ENCODE measurements at places on chromosomes 16 and 17. TPM values are rescaled to one million over a fixed set of nuclear protein-coding genes. Genes with fewer than 3 reads are reported as not detected.

DNA sequence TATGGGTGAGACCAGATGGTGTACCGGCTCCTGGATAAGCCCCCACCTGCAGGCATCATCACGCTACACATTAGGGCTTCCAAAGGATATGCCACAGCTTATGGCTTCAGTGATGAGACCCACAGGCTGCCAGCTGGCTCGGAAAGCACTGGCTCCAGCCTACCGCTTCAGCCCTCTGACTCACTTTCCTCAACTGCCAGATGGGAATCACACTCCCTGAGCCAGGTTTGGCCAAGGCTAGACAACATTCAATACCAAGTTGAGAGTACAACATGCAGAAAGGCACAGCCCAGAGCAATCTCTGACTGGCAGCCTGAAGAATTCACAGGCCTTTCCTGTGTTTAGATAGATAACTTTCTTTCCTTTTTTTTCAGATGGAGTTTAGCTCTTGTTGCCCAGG, 10.3 kb downstream of the CENPV start:
- H3K4me1 ChIP-seq = no peaks in the 10 kb centered on the region
- no peak for DNase-seq
- no peak overlapping the region for H3K4me3 ChIP-seq
- H3K36me3 ChIP-seq = peaks cover 20% of the 10 kb centered on the region

- no peak overlapping the region for H3K4me3 ChIP-seq
- peaks cover 16% of the 10 kb centered on the region for H3K36me3 ChIP-seq
- H3K27ac ChIP-seq = peak overlapping the region; percentile 9
- peaks cover 59% of the 10 kb centered on the region for H3K4me1 ChIP-seq
- no peak for DNase-seq
These were observed 3.5 kb downstream of the CLTC start for GRCh38 chr17:59623151-59623550.

GRCh38 chr17:30824002-30824355, 513 bp downstream of the CRLF3 start:
- H3K27me3 ChIP-seq = no peaks in the 10 kb centered on the region
- H3K4me1 ChIP-seq = peaks cover 45% of the 10 kb centered on the region
- H3K4me3 ChIP-seq = peak overlapping the region; percentile 85

GRCh38 chr16:53041320-53042051, 11.2 kb downstream of the CHD9NB start:
- H3K36me3 ChIP-seq = no peaks in the 10 kb centered on the region
- peaks cover 3% of the 10 kb centered on the region for H3K27me3 ChIP-seq
- no peak overlapping the region for H3K4me3 ChIP-seq
- no peak overlapping the region for H3K27ac ChIP-seq
- DNase-seq = no peak
- H3K4me1 ChIP-seq = peaks cover 3% of the 10 kb centered on the region

DNA sequence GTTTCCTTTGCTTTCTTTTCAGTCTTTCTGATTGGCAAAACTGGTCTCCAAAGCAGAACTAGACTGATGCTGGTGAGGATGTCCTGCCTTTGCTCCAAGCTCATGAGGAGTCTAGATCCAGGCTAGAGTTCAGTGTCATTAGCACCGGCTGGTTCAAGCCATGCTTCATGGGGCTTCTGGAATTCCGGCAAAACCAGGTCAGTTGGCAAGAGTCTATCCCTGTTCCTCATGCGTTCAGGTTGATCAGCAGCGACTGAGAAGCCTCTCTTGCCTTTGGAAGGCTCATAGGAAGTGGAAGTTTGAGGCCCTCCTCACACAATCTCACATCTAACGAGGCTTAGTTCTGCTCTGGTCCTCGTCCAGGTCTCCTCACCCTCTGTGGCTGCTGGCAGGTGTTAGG, 194.3 kb downstream of the HS3ST3A1 start:
- H3K27ac ChIP-seq = no peak overlapping the region
- H3K36me3 ChIP-seq = no peaks in the 10 kb centered on the region
- peaks cover 5% of the 10 kb centered on the region for H3K27me3 ChIP-seq

- no peaks in the 10 kb centered on the region for H3K4me1 ChIP-seq
- H3K36me3 ChIP-seq = no peaks in the 10 kb centered on the region
- no peak for DNase-seq
- H3K4me3 ChIP-seq = no peak overlapping the region
- peaks cover 10% of the 10 kb centered on the region for H3K27me3 ChIP-seq
- H3K27ac ChIP-seq = no peak overlapping the region
These were observed 194.4 kb downstream of the SALL1 start for GRCh38 chr16:50956637-50957036.

- no peak overlapping the region for H3K27ac ChIP-seq
- no peaks in the 10 kb centered on the region for H3K27me3 ChIP-seq
- no peaks in the 10 kb centered on the region for H3K36me3 ChIP-seq
- H3K4me3 ChIP-seq = no peak overlapping the region
These were observed 35.1 kb upstream of the KSR1 start for GRCh38 chr17:27421111-27421510.

GRCh38 chr17:59521465-59522126, 43.8 kb upstream of the DHX40 start:
- H3K4me3 ChIP-seq = no peak overlapping the region
- H3K4me1 ChIP-seq = peaks cover 4% of the 10 kb centered on the region
- H3K27me3 ChIP-seq = peaks cover 2% of the 10 kb centered on the region

The CEP295NL gene
- not detected for total RNA-seq

The CCL17 gene
- total RNA-seq = not detected

DNA sequence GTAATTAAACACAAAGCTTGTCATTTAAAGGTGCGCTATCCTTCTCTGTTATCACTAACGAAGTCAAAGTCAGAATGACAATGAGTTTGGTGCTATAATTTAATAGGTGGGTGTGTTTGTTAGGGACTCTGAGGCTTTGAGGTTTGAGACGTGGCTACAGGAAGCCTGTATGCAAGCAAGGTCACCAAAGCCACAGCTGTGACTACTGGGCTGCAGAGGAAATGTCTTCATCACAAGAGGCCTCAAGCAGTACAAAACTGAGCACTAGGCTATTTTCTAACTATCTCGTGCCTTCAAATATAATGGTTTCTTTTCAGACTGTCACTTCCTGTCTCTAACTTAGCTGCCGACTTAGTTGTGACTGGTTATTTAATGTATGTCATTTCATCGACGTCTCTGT, 141.2 kb downstream of the AATF start:
- no peaks in the 10 kb centered on the region for H3K27me3 ChIP-seq
- peaks cover 32% of the 10 kb centered on the region for H3K4me1 ChIP-seq
- peak overlapping the region; percentile 65 for H3K27ac ChIP-seq
- peak; percentile 54 for DNase-seq

The KCNH6 gene
- total RNA-seq = not detected

GRCh38 chr16:1707193-1707790, 1.3 kb downstream of the MAPK8IP3 start:
- peaks cover 33% of the 10 kb centered on the region for H3K4me1 ChIP-seq
- peak; percentile 39 for DNase-seq
- peak overlapping the region; percentile 89 for H3K4me3 ChIP-seq
- H3K36me3 ChIP-seq = no peaks in the 10 kb centered on the region
- no peaks in the 10 kb centered on the region for H3K27me3 ChIP-seq

DNA sequence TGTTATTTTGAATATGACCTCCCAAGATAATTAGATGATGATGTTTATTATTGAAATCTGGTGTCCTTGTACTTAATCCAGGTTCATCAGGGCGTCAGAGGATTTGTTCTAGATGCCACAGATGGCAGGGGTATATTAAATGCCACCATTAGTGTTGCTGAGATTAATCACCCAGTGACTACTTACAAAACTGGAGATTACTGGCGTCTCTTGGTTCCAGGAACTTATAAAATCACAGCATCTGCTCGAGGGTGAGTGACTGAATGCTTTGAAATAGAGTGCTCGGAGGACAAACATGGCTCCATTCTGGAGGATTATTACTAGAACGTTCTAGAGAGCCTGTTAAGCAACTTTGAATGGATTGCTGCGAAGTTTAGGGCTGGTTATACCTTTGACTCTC, 33.5 kb upstream of the GOSR1 start:
- no peak overlapping the region for H3K4me3 ChIP-seq
- DNase-seq = no peak
- H3K36me3 ChIP-seq = peaks cover 22% of the 10 kb centered on the region
- H3K27me3 ChIP-seq = no peaks in the 10 kb centered on the region
- H3K4me1 ChIP-seq = peaks cover 2% of the 10 kb centered on the region
- H3K27ac ChIP-seq = no peak overlapping the region

- H3K27me3 ChIP-seq = peaks cover 15% of the 10 kb centered on the region
- H3K4me1 ChIP-seq = peaks cover 4% of the 10 kb centered on the region
- no peaks in the 10 kb centered on the region for H3K36me3 ChIP-seq
- H3K4me3 ChIP-seq = peak overlapping the region; percentile 41
These were observed 2.2 kb downstream of the NOTUM start for GRCh38 chr17:81958633-81959342.

DNA sequence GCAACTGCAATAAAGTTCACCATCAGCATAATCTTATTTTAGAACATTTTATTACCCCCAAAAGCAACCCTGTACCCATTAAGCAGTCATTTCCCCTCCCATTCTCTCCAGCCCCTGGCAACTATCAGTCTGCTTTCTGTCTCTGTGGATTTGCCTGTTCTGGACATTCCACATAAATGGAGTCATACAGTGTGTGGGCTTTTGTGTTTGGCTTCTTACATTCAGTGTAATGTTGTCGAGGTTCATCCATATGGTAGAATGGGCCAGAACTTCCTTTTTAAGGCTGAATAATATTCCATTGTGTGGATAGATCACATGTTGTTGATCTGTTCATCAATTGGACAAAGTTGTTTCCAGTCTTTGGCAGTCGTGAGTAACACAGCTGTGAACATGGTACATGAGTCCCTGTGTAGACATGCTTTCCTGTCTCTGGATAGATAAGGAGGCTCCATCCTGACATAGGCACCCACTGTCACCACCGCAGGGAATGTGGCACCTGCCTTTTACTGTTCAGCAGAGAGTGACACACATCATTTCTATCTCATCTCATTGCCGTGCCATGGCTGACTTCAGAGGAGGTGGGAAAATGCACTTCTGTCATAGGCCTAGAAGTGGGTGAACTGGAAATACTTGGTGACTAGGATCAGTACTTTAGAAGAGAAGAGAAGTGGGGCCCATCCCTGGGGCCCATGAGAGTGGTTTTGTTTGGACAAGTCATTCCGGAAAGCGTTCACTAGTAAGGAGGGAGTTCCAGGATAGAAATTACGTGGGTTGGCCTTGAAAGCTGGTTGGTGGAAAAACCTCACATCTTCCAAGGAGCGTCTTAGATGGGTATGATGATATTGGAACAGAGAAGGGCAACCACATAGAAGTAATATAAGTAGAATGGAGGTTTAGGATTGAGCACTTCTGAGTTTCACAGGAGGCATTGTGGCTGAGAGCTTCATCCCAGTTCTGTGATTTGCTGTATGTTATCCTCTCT, 25.8 kb downstream of the EPN2 start:
- H3K4me3 ChIP-seq = no peak overlapping the region
- no peak overlapping the region for H3K27ac ChIP-seq
- H3K4me1 ChIP-seq = no peaks in the 10 kb centered on the region
- peaks cover 1% of the 10 kb centered on the region for H3K36me3 ChIP-seq

DNA sequence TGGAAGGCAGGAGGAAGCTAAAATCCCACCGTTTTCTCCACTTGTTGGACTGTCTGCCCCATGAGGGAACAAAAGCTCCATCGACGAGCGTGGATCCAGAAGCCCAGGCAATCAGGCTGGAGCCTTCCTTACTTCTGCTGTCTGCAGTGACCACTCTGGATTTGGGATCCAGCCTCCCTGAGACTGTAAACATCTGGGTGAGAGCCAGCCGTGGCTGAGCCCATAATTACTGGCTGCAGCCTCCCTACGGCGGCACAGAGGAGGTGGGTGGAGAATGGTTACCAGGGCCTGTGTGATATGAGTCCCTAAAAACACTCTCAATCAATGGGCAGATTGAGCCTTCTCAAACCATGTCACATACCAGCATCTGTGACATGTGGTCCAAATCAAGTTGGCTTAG, 158.2 kb downstream of the FOXL1 start:
- peaks cover 8% of the 10 kb centered on the region for H3K4me1 ChIP-seq
- H3K4me3 ChIP-seq = no peak overlapping the region
- no peak overlapping the region for H3K27ac ChIP-seq

GRCh38 chr17:17511293-17511741, 15.1 kb upstream of the RASD1 start:
- H3K27ac ChIP-seq = no peak overlapping the region
- H3K27me3 ChIP-seq = no peaks in the 10 kb centered on the region
- no peak for DNase-seq
- H3K36me3 ChIP-seq = no peaks in the 10 kb centered on the region

The TPSB2 gene
- not detected for total RNA-seq

GRCh38 chr17:44187131-44187899, 543 bp downstream of the TMUB2 start:
- peak overlapping the region; percentile 100 for H3K4me3 ChIP-seq
- peaks cover 7% of the 10 kb centered on the region for H3K36me3 ChIP-seq
- H3K27ac ChIP-seq = peak overlapping the region; percentile 99
- peaks cover 38% of the 10 kb centered on the region for H3K4me1 ChIP-seq
- DNase-seq = peak; percentile 52

The METTL9 gene
- total RNA-seq = 82.5 TPM

DNA sequence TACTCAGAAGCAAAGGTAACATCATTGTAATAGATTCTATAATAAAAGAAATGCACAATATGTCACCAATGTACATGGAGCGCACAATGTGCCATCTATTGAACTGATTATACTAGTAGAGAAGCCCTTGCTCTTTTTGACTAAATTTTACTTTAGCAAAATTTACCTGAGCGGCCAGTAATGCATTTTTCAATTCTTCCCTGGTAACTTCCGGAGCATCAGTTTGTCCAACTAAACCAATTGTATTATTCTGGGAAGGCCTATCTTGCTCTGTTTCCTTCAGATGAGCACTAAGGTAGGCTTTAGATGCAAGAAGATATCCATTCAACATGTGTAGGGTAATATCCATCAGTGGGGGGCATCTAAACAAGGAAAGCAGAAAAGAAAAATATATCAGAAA, 8.8 kb upstream of the BRIP1 start:
- no peak overlapping the region for H3K4me3 ChIP-seq
- peaks cover 19% of the 10 kb centered on the region for H3K36me3 ChIP-seq
- no peaks in the 10 kb centered on the region for H3K27me3 ChIP-seq
- H3K4me1 ChIP-seq = no peaks in the 10 kb centered on the region
- no peak for DNase-seq

DNA sequence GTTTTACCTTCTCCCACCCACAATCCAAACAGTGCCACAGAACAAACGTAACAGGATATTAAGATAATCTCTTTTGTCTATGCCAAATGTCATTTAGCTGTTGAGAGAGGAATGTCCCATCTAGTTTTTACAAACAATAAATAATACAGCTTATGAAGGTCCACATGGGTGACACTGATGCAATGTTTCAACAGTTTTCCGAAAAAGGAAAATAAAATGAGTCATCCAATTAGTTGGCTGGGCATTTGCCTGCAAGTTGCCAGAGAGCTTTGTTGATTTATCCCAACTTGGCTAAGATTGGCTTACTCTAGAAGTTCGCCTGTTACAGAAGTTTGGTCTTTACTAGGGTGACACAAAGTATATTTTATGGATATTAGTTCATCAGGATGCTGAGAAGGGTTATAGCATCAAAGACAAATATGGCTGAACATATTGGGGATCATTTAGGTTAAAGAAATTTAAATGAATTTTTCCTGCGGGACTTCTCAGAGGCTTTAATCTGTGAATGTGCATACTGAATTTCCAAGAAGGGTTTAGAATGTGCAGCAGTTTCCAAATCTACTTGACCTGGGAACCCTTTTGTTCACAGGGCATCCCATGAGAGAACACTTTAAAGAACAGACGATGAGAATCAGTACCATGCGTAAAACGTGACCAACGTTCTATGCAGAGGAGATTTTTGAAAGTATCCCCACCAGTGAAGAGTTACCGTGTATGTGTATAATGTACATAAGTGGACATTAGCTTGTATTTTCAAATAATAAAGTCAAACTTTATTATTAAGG, 73.1 kb downstream of the CDH13 start:
- H3K27ac ChIP-seq = no peak overlapping the region
- no peak for DNase-seq
- H3K36me3 ChIP-seq = no peaks in the 10 kb centered on the region
- no peak overlapping the region for H3K4me3 ChIP-seq
- peaks cover 4% of the 10 kb centered on the region for H3K4me1 ChIP-seq
